Astrocyte (in vitro differentiated cells and primary cell): ENCODE measurements at places on chromosomes 1 and 21.

GRCh38 chr1:37477946-37478345 lies 3.6 kb downstream of the ZC3H12A start:
- no peak for DNase-seq

- no peak for DNase-seq
Observed at GRCh38 chr1:26788515-26788785, 700 bp downstream of the PIGV start.

GRCh38 chr1:21946836-21947587 lies 9.9 kb upstream of the HSPG2 start:
- no peak for DNase-seq

DNA sequence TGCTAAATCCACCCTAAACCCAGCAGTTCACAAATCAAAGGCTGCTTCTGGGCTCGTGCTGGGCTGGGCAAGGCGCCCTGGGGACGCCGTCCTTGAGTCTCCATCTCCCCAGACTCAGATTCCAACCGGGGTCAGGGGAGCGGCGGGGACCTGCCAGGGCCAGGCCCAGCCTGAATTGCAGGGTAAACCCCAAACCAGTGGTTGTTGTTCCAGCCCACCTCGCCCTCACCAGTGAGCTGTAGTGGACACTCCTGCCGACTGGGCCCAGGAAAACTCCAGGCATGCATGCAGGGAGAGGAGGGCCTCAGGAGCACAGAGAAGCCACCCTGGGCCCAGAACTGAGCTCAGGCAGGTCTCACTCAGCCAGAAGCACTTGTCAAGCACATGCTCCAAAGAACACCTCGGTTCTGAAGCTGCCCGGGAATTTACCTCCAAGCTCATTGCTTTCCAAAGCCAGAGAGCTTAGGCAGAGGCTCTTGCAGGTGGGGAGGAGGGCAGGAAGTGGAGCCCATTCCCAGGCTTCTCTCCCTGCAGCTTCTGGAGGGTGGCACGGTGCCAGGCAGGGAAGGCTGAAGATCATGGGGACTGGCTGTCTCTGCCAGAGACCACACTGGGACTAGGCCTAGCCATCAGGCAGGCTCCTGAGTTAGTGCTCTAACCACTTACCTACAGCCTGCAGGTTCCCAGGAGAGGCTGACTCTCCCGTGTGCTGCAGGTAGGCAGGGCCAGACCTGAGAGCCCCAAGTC lies 437.0 kb downstream of the MATN1 start:
- no peak for DNase-seq

GRCh38 chr1:213244664-213245091 lies 193.6 kb downstream of the RPS6KC1 start:
- DNase-seq = peak; percentile 33
